Hematopoietic multipotent progenitor cell treated with erythropoietin and hydrocortisone succinate and interleukin-3 and kit ligand, for 8 days (in vitro differentiated cells): ENCODE measurements at places on chromosomes 6 and 20.

- no peak for DNase-seq
Observed at GRCh38 chr6:39794231-39794630, 2.1 kb downstream of the DAAM2 start.

- no peak for DNase-seq
Observed at GRCh38 chr6:62039605-62040004, 246.4 kb downstream of the KHDRBS2 start.

DNA sequence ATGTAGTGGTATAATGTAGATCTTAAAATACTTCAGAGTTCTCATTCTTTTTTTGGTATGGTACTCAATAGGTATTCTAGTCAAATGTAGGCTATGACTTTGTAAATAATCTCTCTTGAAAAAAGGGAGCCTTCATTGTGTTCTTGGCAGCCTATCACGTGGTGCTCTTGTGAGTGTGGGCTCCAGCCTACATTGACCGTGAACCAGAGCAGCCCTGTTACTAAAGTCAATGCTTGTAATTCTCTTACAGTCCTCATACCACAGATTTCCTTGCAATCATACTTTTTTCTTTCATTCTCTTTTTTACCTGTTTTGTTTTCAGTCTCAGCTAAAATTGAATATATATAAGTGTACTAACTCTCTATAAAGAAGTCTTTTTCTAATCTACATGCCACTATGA, 31.1 kb downstream of the ARID1B start:
- peak; percentile 28 for DNase-seq

GRCh38 chr20:55009066-55009465, 533.7 kb downstream of the DOK5 start:
- no peak for DNase-seq

DNA sequence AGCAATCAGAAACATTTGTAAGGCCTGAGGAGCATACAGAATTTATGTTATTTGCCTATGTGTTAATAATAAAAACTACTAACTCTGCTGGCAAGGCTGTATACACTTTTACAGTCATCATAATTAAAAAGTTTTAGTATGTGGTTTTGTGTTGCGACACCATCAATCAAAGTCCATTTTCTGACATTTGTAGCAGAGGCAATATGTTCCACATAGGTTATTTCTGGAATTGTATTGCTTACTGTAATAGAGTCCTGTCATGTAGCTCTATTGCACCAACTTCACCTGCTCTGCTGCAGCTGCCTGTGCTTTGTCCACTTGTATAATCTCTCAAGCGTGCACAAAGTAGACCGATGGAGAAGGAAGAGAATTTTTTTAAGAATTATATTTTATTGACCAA, 501.8 kb downstream of the HACE1 start:
- no peak for DNase-seq

DNA sequence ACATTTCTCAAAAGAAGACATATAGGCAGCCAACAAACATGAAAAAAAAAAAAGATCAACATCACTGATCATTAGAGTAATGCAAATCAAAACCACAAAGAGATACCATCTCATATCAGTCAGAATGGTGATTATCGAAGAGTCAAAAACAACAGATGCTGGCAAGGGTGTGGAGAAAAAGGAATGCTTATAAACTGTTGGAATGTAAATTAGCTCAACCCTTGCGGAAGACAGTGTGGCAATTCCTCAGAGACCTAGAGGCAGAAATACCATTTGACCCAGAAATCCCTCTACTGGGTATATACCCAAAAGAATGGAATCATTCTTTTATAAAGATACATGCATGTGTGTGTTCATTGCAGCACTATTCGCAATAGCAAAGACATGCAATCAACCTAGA, 303.8 kb upstream of the THEMIS start:
- no peak for DNase-seq

DNA sequence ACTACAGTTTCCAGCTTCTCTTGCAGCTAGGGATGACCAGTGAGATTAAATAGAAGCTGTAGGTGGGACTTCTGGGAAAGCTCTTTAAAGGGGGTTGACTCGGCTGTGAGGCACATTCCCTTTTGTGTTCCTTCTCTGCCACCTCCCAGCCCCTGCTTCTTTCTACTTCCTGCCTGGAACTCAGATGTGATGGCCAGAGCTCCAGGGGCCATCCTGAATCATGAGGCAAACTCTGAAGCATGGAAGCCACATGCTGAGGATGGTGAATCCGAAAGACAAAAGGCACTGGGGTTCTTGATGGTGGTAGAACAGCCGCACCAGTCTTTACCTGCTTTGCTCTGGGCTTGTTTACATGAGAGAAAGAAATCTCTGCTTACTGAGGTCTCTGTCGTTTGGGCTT, 9.1 kb downstream of the CEBPB start:
- no peak for DNase-seq

GRCh38 chr6:35691027-35691824, 2.5 kb upstream of the FKBP5 start:
- DNase-seq: no peak

GRCh38 chr6:101539510-101540245, 146.2 kb downstream of the GRIK2 start:
- no peak for DNase-seq

GRCh38 chr6:129567374-129567773, 142.6 kb downstream of the ARHGAP18 start:
- peak; percentile 76 for DNase-seq

- DNase-seq: no peak
Observed at GRCh38 chr6:11368264-11368663, 135.8 kb upstream of the NEDD9 start.

DNA sequence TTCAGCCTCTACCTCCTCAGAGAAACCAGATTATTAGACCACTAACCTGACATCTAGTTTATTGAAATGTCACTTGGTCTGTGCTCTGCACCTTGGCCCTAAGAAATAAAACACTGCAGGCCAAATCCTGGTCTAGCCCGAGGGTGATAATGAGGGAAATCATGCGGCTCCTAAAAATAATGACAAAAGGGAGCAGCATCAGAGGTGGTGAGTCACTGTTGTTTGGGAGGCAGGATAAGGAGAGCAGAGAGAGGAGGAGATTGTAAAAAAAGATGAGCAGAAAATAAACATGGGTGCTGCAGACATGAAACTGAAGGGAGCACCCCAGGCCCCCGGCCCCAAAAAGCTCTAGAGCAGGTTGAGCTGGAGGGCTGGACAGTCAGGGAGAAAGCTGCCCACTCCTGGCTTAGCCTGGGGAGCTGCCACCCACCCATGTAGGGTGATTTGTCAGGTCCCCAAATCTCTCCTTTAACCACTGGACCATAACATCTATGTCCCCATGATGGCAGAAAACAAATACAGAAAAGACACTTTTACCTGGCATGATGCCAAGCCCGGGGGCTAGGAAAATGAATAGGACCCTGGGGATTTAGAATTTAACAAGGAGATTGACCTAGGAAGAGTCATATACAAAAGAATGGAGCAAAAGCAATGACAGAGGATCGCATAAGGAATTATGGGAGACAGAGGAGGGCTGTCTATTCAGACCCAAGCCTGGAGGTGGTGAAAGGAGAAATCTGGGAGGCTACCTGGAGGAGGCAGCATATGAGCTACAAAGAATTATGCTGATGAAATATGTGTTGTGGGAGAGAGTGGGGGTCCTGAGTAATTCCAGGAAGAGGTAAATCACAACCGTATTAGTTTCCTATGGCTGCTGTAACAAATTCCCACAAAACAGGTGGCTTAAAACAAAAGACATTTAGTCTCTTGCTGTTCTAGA, 103.7 kb downstream of the SNAP25 start:
- no peak for DNase-seq

DNA sequence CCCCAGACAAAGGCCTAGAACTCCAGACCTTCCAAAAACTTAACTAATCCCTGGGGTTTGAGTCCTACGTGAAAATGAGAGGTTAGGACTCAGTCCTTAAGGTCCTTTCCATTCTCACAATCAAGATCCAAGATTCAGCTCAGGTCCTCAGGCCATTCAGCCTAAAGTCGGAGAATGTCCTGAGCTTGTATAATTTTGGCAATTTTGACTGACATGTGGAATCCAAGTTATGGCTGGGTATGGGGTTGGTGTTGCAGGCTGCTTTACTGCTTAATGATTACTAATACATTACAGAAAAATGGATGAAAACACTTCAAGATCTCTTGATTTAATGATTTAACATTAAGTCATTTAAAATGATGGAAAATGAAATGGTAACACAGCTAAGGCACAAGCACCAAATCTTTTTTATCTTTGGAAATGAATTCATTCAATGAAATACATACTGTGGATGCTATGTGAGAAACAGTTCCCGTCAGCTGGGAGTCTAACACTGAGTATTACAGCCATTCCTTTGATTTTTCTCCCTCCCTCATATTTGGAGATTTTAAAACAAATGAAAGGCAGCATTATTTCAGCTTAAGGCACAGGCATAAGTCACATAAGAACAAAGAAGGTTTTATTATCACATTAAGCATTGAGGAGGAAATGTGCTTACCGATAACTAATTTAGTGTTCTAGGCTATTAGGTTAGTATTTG, 1.3 kb downstream of the ARHGAP18 start:
- DNase-seq: no peak

DNA sequence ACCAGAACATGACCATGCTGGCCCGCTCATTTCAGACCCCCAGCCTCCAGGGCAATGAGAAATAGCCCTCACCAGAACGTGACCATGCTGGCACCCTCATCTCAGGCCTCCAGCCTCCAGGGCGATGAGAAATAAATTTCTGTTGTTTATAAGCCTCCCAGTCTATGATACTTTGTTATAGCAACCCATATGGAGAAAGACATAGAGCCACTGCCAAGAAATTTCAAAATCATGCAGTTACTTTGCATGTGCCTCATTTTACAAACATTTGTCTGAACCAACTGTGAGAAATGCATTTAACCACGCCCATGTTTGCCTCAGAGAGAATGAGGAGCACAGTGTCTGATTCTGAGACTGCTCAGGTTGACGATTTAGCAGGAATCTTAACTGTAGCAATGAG, 15.5 kb downstream of the CYP39A1 start:
- no peak for DNase-seq

GRCh38 chr6:11315743-11316437, 83.4 kb upstream of the NEDD9 start:
- DNase-seq: no peak

GRCh38 chr6:81373414-81373813, 379.1 kb downstream of the TENT5A start:
- DNase-seq: no peak

GRCh38 chr6:70668499-70668812, 773 bp downstream of the SMAP1 start:
- DNase-seq: no peak

- DNase-seq: no peak
Observed at GRCh38 chr6:152401978-152402377, 235.2 kb downstream of the SYNE1 start.

- no peak for DNase-seq
Observed at GRCh38 chr6:41153992-41154625, at the start of gene TREML1. Gene TREML1 (minus strand): TSS chr6:41154347. CDS start chr6:41154288, 59 bp downstream.
